ENCODE measurements at places on chromosomes 4 and X.

DNA sequence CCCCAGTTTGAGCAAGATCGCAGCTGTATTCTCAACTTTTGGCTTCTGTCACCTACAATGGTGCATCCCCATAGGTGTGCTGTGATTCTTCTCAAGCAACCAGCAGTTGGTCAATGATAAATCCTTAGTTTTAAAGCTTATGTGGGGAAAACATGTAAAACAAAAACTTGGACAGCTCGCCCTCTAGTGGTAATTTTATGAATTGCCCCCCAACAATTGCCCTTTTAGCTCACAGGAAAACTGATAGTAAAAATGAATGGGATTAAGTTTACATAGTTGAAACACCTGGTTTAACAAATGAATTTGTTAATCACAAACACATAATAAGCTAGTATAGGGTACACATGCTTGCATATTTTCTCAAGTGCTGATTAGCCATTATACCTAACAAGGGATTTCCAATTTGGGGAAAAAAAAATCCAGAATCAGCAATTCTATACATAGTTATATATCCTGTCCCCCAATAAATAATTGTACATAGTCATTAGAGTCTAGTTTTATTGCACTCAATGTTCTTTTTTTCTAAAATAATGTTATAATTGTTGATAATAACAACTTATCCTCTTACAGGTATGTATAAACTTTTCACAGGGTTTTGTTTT lies 30.1 kb downstream of the TEX13A start:
- DNase-seq = no peak

DNA sequence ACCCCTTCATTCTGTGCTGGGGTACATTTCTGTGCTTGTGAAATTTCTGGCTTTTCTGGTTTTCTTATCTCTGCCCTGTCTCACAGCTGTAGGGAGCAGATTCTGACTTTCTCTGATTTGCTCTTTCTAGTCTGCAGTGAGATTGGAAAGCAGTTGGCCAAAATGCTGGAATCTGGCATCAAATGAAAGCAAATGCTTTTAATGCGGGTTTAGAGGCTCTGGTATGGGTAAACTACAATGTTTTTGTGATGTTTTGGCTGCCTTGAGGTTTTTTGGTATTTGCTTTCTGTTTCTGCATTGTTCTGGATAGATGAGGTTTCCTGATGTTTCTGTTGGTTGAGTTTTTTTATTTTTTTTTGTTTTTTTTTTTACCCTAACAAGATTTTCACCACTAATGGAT lies 23.8 kb downstream of the SMIM20 start:
- DNase-seq = no peak

DNA sequence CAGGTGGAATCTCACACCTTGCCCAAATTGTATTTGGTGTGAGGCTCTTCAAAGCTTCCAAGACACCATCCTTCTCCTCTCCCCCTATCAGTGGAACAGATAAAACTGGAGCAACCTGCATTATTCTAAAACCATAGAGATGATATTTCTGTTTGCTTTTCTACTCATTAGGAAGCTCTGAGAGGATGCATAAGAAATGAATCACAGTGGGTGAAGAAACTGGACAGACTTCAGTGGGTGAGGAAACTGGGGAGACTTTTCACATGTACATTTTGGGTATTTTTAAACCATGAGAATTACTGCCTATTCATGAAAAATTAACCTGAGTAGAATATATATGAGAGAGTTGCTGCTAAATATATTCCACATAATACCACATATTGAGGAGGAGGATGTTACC lies 16.4 kb downstream of the HAND2 start:
- DNase-seq = no peak

DNA sequence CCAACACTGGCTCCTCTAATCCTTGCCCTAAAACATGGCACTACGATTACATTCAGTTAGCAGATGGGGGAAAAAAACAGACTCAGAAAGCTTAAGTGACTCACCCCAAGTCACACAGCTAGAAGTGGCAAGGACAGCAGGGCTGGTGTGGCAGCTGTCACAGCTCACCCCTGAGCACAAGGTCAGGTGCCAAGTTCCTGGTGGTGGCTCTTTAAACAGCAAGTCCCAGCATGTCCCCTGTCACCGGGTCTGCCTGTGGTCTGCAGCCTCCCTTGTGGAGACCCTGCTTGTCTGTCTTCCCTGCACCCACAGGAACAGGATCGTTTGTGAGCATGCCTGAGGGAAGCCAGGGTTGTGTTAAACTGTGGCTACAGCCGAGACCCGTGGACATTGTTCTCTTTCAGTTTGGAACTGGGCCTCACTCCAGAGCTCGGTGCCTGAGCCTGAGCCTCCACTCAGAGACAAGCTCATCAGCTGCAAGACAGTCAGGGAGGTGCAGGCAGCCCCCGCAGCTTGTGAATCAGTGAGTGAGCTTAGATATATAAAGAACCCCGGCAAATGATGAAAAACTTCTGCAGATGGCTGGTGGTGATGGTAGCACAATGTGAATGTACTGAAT lies 260.8 kb downstream of the BCOR start:
- DNase-seq = no peak

All from GM12892 (cell line).